A172 (cell line): ENCODE measurements at places on chromosomes 7 and 10.

DNA sequence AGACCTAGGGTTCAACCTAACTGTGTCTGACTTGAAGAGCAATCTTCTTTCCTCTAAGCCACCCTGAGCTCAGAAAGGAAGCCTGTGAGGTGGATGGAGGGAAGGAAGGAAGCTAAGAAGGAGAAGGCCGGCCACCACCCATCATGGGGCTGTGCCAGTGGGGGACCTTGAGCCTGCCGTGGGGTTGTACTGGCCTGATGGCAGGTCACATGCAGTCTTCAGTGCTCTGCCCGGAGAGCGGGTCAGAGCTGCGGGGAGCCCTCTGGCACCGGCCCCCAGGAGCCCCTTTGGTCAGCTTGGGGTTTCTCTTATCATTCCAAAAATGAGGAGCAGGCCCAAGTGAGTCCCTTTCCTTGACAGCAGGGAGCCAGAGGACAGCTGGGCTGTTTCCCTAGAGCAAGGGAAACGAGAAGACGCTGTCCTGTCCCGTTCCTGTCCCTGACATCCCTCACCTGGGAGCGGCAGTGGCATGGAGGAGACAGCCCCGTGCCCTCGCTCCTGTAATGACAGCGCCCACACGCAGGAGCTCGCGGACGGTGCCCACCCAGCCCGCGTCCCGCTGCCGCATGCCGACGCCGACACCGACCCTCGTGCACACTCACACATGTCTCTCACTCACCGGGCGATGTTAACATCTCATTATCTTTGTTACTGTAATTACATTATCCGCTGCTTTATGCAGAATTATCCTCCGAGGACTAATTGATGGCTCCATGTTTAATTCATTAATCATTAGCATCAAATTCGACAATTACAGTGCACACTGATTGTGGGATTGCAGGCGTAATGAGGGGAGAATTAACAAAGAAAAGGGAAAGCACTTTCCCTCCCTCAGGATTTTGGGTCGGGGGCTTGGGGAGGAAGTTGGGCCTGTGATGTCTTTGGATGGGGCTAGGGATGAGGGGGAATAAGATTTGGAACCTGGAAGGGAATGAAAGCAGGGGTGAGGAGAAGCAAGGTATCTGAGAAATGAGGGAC is 31.3 kb downstream of the GBX1 start:
- no peak for DNase-seq

DNA sequence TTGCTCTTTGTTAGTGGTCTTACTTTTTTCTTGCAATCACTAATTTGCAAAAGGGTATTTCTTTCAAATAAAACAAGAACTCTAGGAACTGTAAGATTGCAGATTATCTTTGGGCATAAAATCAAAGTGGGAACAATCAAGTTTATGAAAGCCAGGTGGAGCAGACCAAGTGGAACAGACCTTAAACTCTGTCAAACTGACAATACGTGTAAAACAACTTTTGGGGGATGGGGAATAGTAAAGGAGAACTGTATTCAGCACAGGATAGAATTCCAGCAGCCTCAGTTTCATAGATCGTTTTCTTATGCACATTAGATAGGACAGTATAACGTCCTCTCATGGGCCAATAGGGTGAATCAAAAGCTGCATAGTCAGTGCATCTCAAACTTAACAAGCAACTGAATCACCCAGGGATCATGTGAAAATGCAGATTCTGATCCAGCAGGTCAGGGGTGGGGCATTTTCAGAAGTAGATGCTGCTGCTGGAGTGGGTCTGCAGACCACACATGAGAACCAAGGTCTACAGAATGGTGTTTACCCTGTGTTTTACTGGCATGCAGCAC is 120.7 kb downstream of the PIP4K2A start:
- DNase-seq: no peak

DNA sequence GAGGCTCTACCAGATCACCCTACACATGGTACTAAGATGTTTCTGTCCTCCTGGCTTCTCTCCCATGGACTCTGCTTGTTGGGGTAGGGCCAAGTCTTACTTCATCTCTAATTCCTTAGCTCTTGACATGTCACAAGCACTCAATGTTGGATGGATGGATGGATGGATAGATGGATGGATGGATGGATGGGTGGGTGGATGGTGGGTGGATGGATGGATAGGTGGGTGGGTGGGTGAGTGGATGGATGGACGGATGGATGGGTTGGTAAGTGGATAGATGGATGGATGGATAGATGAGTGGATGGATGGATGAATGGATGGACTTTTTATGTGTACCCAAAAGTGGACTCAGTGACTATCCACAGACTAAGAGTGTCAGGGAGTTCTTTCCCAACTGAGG is 28.5 kb downstream of the HSPA12A start:
- no peak for DNase-seq

GRCh38 chr10:122368502-122369254 is 5.8 kb upstream of the PLEKHA1 start:
- DNase-seq: no peak

GRCh38 chr7:90948085-90948484 is 316.1 kb upstream of the FZD1 start:
- no peak for DNase-seq

DNA sequence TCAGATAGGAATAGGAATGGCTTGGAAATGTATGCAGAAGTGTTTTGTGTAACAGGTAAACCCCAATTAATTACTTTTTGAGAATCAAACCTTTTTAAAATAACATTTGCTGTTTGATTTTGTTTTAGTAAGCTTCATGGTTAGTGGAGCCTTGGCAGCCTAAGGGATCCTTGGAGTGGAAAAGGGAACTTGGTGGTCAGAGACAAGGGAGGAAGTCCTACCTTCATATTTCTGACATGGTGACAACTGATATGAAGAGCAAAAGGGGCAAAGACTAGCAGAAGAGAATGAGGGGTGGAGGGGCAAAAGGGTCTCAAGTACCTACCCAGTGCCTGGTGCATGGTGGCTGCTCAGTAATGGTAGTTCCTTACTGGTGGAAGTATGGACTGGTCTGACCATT is 32.3 kb downstream of the AHCYL2 start:
- no peak for DNase-seq

DNA sequence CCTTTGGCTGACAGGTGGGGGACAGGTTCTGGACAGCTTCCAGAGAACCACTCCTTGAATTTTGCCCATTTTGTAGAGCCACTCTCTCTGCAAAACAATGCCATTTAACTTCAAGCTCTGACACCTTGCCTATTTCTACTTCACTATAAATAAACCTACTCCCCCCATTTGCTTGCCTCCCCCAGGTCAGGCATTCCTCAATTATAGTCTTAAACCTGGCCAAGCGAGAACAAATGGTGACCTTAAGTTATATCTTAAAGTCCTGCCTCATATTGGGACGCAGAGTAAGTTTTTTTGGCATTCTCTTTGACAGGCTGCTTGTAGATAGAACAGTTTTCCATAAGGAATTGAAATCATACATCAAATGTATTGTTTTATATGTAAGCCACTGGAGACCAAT is 706.9 kb downstream of the LRMDA start:
- DNase-seq: no peak

DNA sequence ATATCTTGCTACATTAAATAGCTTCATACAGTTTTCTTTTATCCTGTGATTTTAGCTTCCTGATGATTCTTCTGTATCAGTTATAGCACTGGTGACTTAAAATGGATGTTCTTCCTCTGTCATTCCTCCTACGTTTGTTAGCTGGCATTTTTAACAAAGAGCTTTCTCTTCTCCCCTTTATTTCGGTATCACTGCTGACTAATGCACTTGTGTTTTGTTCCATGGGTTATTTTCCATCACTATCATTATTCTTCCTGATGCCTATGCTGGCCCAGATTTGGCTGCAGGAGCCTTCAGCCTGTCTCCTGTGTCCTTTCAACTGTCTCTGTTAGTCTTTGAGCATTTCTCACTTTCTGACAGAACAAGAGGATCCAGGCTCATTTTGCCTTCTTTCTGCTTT is 13.1 kb downstream of the BMS1 start:
- no peak for DNase-seq

DNA sequence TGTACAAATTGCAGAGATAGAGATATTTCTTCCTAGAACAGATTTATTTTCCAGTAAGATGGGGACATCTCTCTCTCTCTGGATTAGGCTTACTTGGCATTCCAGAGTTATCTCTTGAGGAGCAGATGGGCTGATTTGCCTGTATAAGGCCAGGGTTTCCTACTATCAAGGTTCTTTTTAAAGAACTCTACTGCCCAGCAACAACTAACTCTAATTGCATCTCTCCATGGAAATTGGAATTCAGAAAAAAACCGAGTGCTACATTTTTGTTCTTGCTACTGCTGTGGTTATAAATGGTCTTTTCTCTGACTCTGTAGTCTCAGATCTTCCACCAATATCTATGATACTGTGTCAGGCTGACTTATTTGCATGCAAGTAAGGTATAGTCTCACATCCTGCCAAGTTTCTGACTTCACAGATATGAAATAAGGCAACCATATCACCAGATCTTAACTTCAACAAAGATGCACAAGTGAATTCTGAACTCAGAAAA is 161.1 kb downstream of the CRPPA start:
- DNase-seq: no peak

DNA sequence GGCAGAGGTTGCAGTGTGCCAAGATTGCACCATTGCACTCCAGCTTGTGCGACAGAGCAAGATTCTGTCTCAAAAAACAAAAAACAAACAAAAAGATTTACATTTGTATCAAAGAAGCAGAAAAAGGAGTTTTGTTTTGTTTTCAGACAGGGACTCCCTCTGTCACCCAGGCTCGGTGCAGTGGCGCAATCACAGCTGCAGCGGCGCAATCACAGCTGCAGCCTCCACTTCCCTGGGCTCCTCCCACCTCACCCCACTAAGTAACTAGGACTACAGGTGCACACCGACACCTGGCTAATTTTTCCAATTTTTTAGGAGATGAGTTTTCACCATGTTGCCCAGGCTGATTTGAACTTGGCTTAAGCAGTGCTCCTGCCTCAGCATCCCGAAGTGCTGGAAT is 1.8 kb downstream of the ARMC10 start:
- no peak for DNase-seq

DNA sequence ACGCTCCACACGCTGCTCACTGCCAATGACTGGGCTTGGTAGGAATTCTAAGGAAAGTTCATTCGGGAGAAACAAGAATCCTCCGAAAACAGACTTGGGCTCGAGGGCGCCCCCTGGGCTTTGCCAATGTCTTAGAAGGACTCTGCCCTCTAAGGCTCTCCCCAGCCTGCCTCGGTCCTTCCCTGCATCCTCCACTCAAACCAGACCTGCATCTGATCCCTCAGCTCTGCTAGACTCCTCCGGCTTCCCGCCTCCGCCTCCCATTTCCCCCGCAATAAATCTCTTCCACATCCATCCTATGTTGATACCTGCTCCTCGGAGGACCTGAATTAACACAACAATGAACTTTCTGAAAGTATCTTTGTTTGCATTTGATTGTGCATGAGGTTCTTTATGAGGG is 177.6 kb downstream of the PLPP4 start:
- DNase-seq: no peak

DNA sequence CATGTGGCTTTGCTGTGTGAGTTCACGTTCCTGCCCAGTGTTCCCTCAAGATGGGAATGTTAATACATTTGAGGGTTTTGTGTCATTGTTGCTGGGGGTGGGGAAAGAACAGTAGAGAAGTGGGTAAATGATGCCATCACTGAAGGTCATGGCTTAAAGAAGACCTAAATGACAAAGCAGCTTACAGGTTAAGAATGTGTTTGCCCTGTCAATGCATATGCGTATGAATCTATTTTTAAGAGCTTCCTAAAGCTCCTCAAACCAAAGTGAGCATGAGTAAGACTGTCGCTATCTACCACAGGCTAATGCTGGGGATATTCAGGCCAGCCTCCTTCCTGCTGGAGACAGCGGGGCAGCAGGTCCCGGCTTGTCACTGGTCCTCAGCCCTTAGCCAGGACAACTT is 162.9 kb downstream of the CREB5 start:
- peak; percentile 38 for DNase-seq

- DNase-seq: no peak
Observed at GRCh38 chr10:75201793-75202307, 8.7 kb upstream of the VDAC2 start.

GRCh38 chr7:133360201-133360600 is 107.3 kb downstream of the EXOC4 start:
- no peak for DNase-seq

DNA sequence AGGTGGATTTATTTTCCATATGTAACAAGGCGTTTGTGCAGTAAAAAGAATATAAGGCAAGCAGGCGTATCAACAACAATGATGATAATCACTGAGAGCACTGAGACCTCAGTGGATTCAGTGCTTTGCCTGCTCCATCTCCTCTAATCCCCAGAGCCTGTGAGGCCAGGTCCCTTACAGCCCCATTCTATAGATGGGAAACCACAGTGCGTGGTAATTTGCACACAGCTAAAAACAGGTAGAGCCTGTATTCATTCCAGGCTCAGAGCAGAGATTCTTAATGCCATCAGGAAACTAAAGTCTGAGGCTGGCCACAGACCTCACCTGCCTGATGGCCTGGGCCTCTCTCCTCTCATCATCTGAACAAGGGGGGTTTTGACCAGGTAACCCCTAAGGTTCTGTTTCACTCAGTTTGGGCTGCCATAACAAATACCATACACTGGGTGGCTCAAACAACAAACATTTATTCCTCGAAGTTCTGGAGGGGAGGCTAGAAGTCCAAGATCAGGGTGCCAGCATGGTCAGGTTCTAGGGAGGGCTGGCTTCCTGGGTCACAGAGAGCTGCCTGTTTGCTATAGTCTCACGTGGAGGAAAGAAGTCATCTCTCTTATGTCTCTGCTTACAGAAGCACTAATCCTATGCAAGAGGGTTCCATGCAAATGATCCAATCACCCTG is 10.3 kb upstream of the RASSF4 start:
- DNase-seq: no peak

GRCh38 chr10:14380746-14381145 is 50.0 kb upstream of the FRMD4A start:
- no peak for DNase-seq

DNA sequence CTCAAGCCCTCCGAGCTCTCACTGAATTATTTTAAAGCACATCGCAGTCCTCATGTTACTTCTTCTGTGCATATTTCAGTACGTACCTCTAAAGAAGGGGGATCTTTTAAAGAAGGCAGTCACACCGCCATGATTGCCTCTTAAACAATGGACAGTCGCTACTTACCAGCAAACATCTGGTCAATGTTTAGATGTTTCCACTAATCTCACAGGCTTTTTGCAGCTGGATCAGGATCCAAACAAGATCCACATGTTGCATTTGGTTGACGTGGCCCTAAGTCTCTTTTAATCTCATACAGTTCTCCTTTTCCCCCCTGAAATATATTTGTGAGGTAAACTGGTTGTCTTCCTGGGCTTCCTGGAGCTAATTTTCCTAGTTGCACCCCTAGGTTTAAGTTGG is 50.0 kb downstream of the PRF1 start:
- no peak for DNase-seq

- no peak for DNase-seq
Observed at GRCh38 chr7:38316733-38317360, 43.4 kb upstream of the TARP start.

GRCh38 chr10:15324113-15324512 is 47.0 kb downstream of the FAM171A1 start:
- no peak for DNase-seq

DNA sequence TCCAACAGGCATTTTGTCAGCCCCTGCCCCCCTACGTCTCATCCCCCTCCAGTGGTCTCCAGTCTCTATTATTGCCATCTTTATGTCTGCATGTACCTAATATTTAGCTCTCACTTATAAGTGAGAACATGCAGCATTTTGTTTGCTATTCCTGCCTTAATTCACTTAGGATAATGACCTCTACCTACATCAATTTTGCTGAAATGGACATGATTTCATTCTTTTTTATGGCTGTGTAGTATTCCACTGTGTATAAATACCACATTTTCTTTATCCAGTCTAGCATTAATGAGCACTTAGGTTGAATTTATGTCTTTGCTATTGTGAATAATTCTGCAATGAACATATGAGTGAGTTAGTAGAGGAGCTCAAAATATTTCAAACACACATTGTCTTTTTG is 229.9 kb downstream of the SEMA3E start:
- no peak for DNase-seq

GRCh38 chr7:7178081-7178480 is 4.3 kb upstream of the C1GALT1 start:
- DNase-seq: no peak
